ENCODE measurements at places on chromosomes 3 and 15.

DNA sequence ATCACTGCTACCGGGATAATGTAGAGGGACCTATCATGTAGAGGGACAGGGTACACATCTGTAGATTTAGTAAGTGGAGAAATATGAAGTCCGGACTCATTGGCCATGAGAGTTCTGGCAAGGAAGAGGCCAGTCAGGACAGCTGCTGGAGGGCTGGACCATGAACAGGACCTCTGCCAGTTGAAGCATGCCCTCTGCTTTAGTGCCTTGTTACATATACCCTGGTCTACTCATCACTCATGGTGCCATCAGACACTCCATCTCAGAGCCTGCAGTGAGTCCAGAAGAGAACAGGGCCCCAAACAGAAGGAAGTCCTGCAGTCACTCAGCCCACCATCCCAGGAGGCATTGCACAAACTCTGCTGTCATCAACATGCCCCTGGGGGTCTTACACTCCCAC, 54.7 kb upstream of the CA12 start:
- DNase-seq = no peak

DNA sequence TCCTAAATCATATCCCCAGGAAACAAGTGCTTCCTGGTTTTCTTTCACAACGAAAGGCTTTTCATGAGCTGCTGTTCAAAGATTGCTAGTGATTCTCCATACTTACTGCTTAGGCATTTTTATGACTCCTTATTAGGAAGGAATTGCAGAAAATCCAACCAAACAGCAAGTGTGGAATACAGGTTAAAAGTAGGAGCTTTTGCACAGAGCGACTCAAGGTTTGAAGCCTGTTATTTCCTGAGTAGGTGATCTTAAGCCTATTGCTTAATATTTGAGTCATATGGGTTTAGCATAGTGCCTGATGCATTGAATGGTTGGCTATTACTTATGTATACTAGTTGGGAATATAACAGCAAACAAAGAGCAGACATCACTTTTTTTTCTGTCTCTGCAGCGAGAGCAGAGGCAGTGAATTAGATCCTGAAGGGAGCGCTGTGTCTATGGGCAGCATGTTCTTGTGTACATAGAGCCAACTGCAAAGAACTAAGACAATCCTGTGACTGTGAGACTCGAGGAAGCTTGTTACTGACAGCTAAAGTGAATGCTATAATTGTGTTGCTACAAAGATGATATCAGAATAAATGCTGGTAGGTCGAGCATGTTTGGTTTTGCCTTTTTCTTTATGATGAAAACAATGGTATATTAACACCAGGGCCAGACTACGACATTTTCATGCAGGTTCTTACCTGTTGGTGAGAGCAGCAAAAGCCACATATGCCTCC, 6.3 kb downstream of the TM4SF1 start:
- no peak for DNase-seq

DNA sequence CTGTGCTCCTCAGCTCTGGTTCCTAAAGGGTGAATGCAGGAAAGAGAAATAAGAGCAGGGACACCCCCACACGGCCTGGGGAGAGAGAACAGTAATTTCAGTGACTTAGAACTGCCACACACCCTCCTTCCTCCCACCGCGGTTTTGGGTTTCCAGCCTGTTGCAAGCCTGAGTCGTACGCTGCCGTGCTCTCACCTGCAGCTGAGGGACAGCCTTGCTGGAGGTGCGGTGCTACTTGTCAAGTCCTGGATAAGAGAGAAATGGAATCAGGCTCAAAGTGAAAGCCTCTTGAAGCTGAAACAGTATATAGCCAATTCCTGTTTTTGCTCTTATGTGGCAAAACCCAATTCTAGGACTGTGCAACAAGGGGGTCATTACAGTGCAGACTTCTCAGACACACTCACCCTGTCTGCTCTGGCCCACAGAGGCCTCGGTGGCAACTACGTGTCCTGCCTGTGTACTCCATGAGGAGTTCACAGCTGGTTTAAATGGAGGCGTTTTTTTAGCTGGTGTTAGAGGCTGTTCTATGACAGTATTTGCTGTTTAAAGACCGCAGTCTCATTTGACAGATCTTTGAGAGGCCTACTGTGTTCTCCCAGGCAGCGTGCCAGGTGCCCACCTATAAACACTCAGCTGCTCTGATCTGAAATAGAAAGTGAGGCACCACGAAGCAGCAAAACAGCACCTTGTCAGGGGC, 42.9 kb downstream of the TBC1D2B start:
- DNase-seq = no peak

GRCh38 chr15:79406210-79406609, 25.9 kb upstream of the MINAR1 start:
- no peak for DNase-seq

- DNase-seq = no peak
These were observed 70.6 kb downstream of the GAP43 start for GRCh38 chr3:115693868-115694267.

DNA sequence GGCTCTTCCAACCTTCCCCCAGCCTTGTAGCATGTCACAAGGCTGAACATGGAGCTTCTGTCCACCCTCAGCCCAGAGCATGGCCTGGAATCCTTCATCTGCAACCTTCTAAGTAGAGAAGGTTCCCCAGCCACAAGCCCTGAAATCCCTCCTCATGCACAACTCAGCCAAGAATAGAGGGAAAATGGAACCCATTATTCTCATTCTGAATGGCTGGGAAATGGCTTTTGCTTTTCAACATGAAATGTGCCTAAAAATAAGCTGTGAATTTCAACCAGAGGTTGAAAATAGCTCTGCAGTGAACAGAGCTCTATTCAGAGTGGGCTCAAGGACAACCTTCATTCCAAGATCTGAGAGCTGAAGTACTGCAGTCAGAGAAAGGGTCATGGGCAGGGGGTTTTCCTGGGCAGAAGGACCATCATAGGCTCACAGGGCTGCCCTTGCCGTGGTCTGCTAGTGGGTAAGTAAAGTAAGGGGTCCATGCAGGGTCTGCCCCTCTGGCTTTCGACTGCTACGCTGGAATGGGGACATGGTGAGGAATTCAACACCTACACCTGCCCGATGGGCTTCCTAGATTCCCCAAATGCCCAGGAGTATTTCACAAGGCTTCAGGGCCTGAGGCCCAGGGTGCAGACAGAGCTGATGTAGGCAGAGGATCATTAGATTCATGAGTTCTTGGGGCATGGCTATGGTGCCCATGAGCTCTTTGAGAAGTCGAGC, 35.9 kb downstream of the POC1A start:
- DNase-seq = no peak

GRCh38 chr3:138148503-138148902, 16.3 kb upstream of the A4GNT start:
- DNase-seq = no peak

All from cortex of kidney (tissue), 1 donor.